ENCODE measurements at places on chromosomes 16 and 17. TPM values are rescaled to one million over a fixed set of nuclear protein-coding genes. Genes with fewer than 3 reads are reported as not detected.

Gene C1QTNF8
- not detected for total RNA-seq

DNA sequence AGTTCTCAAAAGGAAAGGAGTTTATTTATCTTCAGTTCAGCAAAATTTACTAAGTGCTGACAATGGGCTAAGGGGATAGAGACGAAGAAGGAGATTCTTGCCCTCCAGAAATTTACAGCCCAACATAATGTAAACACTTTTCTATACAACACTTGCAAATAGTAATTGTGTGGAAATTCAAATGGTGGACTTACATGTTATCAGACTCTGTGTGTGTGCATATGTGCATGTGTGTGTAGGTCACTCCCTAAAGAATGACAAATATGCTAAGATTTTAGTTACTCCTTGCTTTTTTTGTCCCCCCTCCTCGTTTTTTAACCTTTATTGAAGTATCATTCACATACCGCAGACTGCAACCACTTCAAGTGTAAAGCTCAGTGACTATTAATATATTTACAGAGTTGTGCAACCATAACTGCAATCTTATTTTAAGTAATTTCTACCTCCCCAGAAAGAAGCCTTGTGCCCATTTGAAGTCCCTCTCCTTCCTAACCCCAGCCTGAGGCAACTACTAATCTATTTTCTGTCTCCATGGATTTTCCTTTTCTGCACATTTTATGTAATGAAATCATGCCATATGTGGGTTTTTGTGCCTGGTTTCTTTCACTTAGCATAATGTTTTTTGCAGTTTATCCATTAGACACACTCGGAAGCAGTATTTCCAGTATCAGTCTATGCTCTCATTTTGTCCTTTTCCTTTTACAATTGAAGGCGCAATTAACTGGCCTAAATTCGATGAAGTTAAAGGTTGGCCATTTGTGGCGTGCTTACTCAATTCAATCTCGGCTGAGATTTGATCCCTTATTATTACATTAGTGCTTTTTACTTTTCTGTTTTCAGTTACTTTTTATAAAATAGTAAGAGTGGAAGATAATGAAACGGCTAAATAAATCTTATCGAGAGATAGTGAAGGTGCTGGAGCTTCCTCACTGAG is 318.4 kb downstream of the HAPSTR1 start:
- no peak for DNase-seq

Gene PRKCB
- total RNA-seq = not detected

Gene ZNF821
- 4.4 TPM for total RNA-seq

DNA sequence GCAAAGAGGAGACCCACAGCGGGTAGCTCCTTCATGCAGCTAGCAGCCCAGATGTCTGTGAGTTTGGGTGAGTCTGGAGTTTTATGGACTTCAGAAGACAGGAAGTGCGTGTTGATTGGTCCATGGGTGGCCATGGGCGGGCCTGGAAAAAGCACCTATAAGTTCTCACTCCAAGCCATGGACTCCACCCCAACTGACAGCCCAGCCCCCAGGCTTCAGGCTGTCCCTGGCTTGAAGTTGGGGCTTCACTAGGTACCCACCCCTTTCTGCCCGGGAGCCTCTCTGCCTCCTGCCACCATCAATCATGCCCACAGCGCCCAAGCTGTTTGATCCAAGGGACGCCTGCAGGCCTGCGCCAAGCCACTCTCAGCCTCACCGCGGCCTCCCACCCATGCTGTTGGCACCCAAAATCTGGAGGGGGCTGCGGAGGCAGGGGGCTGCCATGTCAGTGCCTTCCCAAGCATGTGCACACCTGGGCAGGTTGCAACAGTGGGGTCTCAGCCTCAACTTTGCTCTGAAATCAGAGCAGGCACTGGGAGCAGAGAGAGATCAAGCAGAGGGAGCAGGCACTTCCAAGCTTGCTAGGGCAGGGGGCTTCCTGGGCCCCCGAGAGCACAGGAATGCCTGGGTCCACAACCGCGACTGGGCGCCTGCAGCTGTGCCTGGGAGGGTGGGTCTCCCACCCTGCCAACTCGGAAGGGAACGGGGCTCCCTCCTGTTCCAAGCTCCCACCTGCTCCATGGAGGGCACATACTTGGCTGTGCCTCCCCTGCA is 1503.7 kb downstream of the CDH11 start:
- no peak for DNase-seq

Gene RNF135
- total RNA-seq = 5.3 TPM

DNA sequence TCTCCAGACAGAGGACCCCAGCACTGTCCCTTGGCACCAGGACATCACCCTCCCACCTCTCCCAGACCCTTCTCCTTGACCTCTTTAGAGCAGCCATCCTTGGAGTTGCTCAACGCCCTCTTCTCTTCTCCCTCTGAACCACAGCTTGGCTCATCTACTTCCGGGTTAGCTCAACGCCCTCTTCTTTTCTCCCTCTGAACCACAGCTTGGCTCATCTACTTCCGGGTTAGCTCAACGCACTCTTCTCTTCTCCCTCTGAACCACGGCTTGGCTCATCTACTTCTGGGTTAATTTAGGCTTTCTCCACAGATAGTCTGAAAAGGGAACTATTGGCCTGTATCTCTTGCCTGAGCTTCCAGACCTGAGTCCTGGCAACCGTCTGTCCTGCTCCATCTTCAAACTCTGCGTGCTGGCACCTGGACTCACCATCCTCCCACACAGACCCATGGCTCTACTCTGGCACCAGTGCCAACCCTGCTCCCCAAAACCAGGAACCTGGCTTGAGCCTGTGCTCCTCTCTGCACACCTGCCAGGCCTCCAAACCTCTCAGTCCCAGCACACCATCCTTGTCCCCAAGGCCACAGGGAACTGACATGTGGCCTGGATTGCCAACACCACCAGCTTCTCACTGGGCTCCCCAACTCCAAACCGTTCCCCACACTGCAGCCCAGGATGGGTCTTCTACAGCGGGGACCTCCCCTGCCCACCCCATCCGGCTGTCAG is 25.3 kb upstream of the FAAP100 start:
- no peak for DNase-seq

- peak; percentile 39 for DNase-seq
These were observed 97.1 kb downstream of the PITPNC1 start for GRCh38 chr17:67474081-67474661.

DNA sequence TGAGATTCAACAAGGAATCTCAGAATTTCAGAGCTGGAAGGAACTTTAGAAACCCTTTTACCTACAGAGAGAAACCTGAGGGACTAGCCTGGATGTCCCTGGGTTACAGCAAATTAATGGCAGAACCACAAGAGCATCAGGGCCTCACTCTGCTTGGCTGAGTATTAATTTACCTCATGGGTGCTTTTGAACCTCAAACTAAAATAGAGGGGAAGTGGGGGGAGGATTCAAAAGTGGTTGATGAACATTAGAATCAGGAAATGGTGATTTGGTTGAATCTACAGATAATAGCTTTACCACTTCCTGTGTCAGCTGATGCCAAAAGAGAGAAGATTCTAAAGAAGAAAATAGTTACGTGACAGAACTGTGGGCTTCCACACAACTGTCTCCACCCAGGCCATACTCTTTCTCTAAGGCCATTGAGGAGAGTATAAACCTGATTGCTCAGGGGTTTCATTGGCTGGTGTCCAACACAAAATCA is 11.3 kb upstream of the SKAP1 start:
- DNase-seq = no peak

GRCh38 chr17:4004517-4005295 is 40.5 kb upstream of the ATP2A3 start:
- DNase-seq = no peak

DNA sequence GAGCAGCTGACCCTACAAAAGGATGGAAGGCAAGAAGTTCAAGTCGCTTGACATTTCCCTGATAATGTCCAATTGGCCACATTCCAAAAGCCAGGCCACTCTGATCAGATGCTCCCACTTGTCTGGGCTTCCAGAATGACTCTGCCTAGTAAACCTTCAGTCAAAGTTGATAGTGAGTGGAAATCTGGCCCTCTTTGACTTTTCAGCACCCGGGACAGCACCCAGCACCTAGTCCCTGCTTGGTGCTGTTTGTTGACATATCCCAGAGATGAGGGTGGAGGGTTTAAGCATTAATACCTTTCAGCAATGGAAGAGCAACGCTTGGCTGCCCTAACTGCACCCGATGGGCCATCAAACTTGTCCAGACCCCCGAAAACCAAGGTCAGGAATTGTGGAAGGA is 131.3 kb downstream of the AIPL1 start:
- DNase-seq = no peak

DNA sequence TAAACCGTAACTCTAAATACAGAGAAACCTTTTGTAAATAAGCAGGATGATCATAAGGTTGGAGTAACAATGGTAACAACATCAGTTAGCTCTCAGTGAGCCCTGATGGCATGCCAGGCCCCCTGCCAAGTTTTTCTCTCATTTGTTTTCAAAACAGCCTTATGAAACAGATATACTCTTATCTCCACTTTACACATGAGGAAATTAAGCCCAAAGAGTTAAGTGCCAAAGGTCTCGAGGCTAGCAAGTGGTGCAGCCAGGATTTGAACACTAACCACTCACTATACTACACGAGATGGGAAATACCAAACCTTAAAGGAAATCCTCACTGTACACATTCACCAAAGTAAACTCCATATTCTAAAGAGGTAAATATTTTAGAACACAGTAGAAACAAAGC is 15.0 kb downstream of the USP31 start:
- no peak for DNase-seq

Gene UTP4
- 32.1 TPM for total RNA-seq

DNA sequence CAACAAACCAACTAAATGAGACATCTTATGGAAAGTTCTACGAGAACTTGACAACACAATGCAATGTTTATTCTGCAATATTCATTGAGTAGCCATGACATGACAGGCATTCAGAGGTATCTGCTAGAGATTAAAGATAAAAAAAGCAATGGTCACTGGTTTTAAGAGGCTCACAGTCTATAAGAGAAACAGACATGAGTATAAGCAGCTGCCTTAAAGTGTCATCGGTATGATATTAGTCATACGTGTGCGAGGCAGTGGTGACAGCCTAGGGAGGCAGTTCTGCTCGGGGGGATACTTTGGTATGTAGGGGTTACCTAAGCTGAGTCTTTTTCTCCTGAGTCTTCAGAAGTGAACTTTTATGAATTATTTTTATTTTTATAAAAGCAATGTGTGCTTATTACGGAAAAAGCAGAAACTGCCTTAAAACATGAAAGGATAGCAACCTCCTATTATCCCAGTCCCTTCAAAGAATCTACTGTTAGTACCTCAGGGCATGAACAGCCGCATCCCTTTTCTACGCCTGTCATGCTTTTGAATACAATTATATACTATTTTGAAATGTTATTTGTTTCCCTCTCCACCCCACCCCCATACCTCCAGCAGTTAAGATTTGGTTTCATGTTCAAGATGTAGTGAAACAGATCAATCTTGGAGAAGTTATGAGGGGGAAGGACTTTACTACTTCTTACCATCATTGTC is 7.7 kb downstream of the ST6GALNAC1 start:
- peak; percentile 52 for DNase-seq

Gene HSD17B1
- 0.56 TPM for total RNA-seq

DNA sequence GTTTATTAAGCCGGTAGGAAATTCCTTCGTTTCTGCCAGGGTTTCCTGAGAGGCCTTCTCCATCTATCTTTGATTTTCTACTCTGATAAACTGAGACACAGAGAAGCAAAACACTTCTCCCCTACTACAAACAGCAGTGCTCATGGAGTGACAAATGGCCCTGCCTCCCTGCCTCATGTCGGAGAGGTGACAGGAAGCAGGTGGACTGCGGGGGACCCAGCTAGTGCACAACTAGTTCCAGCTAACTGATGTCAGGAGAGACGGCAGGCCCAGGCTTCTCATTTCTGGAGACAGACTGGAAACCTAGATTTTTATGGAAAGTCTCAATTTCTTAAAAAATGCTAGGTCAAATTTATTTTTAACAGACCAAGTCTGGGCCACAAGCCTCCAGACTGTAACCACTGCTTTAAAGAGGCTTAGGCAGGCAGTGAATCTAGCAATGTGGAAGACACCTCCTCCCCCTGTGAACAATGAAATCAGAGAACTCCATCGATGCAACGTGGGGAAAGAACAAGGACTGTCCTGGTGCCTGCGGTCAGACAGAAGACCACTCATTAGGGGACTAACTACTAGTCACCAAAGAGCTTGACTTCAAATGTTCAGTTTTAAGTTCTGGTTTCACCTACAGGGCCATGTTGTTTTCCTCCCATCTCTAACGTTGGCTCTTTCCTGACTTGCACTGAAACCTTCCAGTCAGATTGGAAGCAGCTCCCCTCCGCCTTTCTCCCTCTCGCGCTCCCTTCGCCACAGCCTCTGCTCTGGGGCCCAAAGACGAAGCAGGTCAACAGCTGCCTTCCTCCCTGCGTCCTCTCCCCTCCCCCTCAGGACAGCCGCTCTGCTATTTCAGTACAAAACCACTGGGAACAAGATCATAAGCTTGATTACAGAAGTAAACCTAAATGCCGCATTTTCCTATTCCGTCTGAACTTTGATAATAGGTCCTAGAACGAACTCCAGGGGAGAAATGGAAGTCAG is 17.6 kb downstream of the GTF3C1 start:
- DNase-seq = no peak

GRCh38 chr16:64375391-64375980 is 746.4 kb downstream of the CDH11 start:
- DNase-seq = peak; percentile 29

Gene HOXB7
- total RNA-seq = 3.3 TPM

Gene KRT33A
- not detected for total RNA-seq

GRCh38 chr17:7347630-7348477 is 4.1 kb upstream of the KCTD11 start:
- DNase-seq = no peak

DNA sequence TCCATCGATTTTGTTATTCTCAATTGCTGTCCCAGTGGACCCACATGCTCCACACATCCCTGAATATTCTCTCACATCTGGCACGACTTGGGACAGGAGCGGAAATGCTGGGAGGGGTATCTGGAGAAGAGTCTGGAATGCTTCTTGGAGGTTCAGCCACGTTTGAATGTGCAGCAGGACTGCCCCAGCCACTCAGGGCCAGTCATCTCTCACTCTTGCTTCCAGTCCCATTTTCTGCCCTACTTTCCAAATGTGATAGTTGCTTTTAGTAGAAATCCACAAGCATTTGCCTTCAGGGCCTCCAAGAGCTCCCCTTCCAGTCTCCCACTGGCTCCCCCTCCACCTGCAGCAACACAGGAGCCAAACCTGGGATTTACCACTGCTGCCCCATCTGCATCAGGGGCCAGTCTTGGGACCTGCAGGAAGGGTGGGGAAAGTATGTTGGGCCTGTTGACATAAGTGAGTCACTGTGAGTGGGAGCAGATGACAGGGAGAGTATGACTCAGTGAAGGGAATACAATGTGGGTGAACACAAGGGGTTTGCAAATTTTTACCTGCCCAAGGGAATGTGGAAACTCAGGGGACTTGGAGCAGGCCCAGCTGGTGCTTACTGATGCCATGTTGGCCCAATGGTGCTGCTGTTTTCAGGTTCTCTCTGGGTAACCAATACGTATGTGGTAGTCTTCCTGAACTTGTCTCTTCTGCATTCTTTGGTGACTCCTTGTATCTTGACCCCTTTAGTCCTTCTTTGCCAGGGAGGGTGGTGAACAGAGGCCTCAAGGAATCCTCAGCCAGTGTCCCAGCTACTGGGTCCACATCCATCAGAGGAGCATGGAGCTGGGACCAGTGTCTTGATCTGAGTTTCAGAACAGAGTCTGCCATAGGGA is 78.8 kb upstream of the CRHR1 start:
- peak; percentile 42 for DNase-seq

- DNase-seq = no peak
These were observed 834.3 kb upstream of the CDH8 start for GRCh38 chr16:62870554-62870953.
